ENCODE measurements at places on chromosomes 11 and 22.

DNA sequence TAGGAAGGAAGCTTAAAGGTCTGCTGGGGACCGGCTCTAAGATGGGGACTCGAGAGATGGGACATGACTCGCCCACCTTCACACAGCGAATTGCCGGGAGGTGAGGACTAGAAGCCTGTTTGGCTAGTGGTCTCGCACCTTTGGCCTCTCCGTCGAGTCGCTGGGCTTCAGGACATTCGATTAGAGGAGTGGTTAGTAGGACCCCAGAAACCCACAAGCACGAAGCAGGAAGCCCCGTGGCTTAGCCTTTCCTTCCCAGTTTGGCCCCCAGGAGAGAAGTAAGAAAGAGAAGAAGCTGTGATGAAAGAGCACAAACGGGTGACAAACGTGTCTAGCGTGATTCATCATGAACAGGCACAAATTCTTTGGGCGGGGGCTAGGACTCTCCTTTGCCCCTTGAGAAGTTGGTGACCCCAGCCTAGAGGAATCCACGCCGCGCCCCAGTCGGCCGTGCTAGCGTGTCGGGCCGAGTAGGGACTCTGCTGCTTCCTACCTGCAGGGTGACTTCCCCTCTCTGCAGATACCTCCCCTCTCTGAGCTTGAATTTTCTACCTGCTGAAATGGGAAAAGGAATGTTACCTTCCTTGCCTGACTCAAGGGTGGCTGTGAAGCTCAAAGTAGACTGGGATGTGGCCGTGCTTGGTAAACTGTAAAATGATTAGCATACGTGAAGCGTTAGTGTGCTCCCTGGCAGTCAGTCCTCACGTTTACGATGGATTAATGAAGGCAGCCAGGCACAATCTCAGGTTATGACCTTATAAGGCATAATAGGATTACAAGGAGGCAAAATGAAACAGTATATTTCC is 1.1 kb upstream of the ADM start:
- peak; percentile 68 for DNase-seq

GRCh38 chr22:47678048-47678447 is 915.6 kb downstream of the TBC1D22A start:
- DNase-seq: no peak

- no peak for DNase-seq
These were observed 205.2 kb upstream of the KIRREL3 start for GRCh38 chr11:127205688-127206217.

- no peak for DNase-seq
These were observed 11.4 kb downstream of the EHF start for GRCh38 chr11:34632105-34632791.

DNA sequence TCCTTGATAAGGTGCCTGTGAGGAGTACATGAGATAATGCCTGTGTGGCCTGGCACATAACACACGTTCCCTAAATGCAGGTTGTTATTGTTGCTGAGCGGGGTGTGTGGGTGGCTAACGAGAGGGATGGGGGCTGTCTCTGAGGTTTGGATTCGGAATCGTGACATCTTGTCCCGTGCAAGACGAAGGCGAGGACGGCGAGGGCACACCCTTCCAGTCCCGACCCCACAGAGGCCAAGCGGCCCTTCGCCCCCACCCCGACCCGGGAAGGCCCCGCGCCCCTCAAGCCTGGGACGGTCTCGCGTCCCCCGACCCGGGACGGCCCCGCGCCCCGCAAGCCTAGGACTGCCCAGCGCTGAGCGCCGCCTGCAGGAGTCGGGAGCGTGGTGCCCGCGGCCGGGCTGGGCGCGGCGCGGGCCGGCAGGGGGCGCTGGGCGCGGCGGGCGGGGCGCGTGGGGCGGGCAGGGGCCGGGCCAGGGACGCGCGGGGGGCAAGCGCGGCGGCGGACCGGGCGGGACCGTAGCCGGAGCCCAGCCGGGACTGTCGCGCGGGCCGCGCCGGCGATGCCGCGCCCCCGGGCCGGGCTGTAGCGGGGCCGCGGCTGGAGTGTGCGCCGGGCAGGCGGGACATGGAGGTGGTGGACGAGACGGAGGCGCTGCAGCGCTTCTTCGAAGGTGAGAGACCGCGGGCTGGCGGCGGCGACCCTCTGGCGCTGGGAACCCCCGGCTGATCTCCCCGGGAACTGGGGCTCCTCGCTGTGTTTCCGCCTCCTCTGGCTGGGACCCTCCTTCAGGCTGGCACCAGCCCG is at the start of gene MYRF:
Gene MYRF, plus strand, starts transcription at position 520 of the 808 bp plus-strand sequence. Its CDS starts 109 bp downstream, at position 629.
- DNase-seq: peak; percentile 14

DNA sequence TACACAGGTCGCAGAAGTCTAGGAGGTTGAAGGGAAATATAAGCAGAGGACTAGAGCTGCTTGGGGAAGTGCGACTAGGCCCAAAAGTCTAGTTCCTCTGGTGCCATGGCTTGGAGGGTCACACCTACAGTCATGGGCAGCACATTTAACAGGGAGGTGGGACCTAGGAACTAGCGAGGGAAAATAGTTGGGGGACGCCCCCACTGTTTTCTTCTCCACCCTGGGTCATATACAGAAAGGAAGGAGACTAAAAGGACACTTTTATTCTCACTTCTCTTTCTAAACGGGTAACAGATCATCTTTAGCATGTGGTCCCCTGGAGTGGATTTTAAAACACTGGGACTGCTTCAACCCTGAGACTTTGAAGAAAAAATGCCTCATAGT is 16.6 kb downstream of the APIP start:
- no peak for DNase-seq

All from IMR-90 (cell line).